ENCODE measurements at places on chromosomes 12 and 14.
A peak's percentile ranks its signal among the peaks of the same experiment; 100 is the strongest.

DNA sequence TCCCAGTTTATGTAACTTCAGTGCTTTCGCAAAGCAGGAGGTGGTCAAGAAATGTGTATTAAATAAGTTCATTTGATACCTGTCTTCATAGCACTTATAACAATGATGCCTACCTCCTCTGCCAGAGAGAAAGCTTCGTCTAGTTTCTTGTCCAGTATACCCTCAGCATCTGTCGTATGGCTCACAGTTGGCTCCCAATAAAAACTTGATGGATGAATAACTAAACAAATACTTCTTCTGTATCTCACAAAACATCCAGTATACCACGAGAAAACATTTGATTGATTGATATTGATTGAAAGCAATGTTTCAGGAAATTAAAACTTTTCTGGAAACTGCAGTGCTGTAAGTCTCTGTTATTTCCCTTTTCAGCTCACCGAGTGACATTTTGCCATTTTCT is 26.9 kb upstream of the PTGDR start:
- DNase-seq = no peak

GRCh38 chr14:104639471-104639870 is 34.9 kb upstream of the TMEM179 start:
- no peak for DNase-seq

- DNase-seq = no peak
These were observed 8.6 kb upstream of the ETFBKMT start for GRCh38 chr12:31650918-31651317.

DNA sequence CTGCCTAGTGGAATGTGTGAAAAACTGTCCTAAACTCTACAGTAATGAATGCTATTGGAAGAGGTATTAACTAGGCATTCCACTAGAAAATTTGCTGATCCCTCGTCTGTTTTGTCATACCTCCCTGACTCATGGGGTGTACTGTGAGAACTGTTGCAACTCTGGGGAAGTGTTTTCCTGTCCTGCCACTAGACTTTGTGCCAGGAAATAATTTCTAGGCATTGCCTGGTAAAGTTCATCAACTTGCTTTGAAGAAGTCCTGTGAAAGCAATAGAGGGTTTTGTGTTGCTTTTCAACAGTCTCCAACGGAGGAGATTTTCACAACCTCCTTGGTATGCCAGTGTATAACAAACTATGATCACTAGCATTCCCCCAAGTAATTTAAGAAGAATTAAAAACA is 139.9 kb downstream of the AKAP6 start:
- no peak for DNase-seq

DNA sequence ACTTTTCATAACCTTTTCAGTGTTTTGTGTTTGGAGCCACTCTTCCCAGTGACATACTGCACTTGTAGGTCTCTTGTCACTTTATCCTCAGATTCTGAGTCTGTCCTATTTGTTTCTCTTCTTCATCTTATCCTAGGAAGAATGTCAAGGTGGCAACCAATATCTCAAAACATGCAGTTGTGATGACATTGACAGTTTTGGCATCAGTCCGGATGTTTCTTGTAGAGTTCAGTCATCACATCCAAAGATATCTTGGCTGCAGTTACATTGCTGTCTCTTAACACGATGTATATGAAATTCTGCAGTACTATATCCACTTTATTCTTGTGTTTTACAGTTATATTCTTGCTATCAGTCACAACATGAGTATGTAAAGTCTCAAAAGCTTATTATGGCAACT is 6.4 kb downstream of the ADIPOR2 start:
- DNase-seq = no peak

GRCh38 chr14:20998674-20999366 is at the start of gene SLC39A2:
SLC39A2 (plus strand) TSS chr14:20999293; CDS start chr14:20999447, 154 bp downstream.
- no peak for DNase-seq

DNA sequence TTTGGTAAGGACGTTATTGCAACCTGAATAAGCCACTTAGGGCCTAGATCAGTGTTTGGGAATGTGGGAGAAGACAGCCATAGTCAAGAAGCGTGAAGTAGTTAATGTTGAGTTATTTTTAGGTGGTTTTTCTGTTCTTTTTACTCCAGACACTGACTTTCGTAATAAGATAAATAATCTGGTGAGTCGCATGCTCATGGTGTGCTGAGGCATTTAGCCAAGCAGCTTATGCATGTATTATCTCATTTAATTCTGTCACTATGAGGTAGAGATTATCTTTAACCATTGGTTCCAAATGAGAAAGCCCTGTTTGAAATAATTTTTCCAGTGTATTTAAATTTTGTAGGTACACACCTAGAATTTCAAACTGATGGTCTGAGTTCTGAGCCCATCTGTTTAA is 67.3 kb downstream of the RCOR1 start:
- DNase-seq = no peak

DNA sequence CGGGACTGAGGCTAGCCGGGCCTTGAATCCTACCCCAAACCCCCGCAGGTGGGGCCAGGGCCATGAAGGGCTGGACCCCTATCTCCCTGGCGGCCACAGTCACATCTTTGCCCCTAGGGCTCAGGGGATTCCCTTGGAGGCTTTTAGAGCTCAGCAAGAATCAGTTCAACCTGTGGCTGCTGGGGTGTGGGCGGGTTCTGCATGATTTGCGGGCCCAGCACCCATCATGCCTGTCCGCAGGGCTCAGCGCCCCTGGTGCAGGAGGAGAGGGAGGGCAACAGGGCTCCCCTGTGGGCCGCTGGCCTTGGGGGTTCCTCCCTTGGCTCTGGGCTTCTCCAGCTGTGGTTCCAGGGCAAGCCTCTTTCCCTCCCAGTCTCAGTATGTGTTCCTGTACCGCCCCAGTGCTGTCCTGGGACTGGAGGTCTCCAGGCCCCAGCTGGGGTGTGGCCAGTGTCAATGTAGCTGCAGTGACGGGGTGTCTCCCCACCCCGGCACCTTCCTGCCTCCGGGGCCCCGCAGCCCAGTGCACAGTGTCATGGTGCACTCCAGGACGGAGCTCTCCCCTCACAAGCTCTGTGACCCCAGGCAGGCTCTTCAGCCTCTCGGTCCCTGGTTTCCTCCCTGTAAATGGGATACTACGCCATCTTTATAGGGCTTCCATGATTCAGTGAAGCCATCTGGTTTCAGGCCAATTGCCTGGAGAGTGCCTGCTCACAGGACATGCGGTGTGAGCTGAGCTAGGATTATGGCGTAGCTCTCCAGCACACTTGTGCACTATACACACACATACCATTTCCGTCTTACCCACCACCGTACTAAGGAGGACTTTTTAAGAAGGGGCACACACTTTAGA is 9.9 kb upstream of the LBHD2 start:
- DNase-seq = peak; percentile 65

GRCh38 chr12:127144770-127145169 is 1122.2 kb upstream of the TMEM132C start:
- no peak for DNase-seq

DNA sequence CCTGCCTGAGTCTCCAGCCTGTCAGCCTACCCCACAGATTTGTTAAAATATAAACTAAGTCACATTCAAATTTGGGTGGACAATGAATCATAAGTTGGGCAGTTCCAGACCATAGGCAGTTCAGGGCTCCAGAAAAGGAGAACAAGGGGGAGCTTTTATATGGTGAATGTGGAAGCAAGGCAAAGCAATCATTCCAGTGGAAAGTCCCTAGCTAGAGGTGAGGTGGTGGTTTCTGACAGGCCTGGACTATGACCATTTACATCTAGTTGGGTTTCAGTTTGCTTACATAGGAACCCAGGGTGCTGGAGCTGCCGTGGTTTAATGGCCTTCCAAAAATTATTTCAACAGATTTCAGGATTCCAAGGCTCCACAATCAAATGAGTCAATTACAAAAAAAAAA is 207.3 kb downstream of the AEBP2 start:
- DNase-seq = no peak
